Esophagus mucosa (tissue), 1 donor: ENCODE measurements at places on chromosomes 16 and 17.
A peak's percentile ranks its signal among the peaks of the same experiment; 100 is the strongest.

- no peak for ATAC-seq
Observed at GRCh38 chr16:23206986-23207385, 24.4 kb downstream of the SCNN1G start.

DNA sequence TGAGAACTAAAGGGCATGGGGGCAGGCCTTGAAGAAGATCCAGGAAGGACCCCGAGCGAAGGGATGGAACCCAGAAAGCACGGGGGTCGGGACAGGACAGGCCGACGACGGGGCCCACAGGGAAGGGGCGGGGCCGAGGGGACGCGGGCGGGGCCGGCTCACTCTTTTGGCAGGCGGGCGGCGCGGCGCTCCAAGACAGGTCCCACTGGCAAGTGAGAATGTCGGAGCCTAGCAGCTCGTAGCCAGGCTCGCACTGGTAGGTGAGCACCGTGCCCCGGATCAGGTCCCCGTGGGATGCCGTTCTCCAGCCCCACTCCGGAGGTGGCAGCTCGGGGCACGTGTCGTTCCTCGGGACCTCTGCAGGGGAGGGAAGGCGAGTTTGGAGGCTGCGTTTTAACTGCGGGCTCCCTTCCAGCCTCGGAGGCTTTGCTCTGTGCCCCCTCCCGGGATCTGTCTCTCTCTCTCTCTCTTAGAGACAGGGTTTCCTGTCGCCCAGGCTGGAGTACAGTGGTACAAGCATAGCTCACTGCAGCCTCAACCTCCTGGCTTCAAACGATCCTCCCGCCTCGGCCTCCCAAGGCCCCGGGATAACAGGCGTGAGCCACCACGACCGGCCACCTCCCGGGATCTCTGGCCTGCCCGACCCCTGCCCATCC is 13.7 kb upstream of the CDIPT start:
- no peak for ATAC-seq

- ATAC-seq: peak; percentile 81
Observed at GRCh38 chr17:78933959-78934568, 8.9 kb upstream of the TIMP2 start.

DNA sequence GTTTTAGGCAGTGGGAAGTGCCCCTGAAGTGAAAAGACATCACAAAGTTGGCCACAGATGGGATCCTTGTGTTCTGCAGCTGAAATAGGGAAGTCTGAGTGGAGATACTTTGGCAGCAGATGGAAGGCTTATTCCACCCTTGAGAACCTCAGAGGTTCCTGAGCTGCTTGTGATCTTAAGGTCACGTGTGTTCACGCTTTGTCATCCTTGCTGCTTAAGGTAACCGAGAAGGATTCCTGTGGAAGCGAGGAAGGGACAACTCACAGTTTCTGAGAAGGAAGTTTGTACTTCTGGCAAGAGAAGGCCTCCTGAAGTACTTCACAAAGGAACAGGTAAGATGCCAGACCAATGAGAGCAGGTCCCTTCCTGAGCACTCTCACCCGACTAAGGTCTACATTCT is 12.2 kb downstream of the ADAP2 start:
- no peak for ATAC-seq

GRCh38 chr17:38786372-38786771 is 13.0 kb downstream of the PIP4K2B start:
- peak; percentile 96 for ATAC-seq
